ENCODE measurements at places on chromosomes 13 and 19.

GRCh38 chr19:47130120-47130588, 481 bp upstream of the SAE1 start:
- DNase-seq: no peak

- no peak for DNase-seq
Observed at GRCh38 chr13:66661336-66661735, 568.8 kb downstream of the PCDH9 start.

GRCh38 chr19:4013886-4014540, 6.5 kb downstream of the PIAS4 start:
- DNase-seq: no peak

DNA sequence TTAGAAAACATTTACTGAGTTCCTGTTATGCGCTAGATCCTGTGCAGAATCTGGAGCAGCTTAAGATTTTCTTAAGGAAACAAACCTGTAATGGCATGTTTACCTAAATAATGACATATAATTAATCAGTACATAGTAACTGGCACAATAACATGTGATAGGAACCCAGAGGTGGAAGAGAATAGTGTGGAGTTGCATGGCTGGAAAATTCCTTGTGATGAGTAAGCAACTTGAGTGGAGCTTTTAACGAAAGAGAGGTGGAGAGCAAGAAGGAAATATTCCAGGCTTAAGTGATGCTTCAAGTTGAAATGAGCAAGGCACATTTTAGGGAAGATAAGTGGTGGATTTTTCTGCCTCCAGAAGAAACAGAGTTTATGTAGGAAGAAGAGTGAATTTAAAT, 9.2 kb upstream of the GPC5 start:
- DNase-seq: no peak

GRCh38 chr13:53847502-53847901, 818.9 kb downstream of the OLFM4 start:
- DNase-seq: no peak

DNA sequence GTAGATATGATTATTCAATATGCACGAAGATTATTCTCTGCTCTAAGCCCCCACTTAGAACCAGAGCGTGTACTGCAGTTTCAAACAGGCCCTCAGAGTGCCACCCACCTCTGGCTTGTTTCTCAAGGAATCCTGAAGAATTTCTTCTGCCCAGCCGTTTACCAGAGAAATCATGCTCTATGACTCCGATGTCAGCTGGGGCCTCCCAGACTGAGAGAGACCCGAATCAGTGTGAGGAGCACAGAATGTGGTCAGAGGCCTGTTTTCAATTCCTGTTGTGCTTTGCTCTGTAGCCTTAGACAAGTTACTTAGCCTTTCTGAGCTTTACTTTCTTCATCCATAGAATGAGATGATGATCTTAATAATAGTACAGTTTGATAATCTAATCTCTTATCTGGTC, 5.5 kb downstream of the PNMA8C start:
- DNase-seq: no peak

- DNase-seq: peak; percentile 53
Observed at GRCh38 chr13:41411522-41411921, 45.8 kb upstream of the RGCC start.

DNA sequence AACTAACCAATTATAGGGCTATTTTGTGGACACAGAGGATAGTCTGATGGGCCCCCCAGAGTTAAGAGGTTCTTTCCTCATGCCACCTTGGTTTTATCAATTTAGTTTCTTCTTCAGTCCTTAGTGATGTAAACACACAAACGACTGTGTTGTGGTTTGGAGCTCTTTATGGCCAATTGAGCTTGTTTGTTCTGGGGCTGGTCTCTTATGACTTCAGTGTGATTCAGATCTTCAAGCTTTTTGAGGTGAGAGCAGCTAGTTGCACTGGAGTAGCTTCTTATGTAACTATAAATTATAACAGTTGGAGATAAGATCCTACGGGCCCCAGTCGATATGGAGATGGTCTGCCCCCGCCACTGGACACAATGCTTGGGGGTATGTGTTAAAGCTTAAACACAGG, 22.0 kb upstream of the GJB6 start:
- DNase-seq: no peak

- no peak for DNase-seq
Observed at GRCh38 chr13:113293686-113294085, 3.4 kb upstream of the LAMP1 start.

GRCh38 chr13:30560212-30560611, 57.5 kb upstream of the USPL1 start:
- DNase-seq: no peak

DNA sequence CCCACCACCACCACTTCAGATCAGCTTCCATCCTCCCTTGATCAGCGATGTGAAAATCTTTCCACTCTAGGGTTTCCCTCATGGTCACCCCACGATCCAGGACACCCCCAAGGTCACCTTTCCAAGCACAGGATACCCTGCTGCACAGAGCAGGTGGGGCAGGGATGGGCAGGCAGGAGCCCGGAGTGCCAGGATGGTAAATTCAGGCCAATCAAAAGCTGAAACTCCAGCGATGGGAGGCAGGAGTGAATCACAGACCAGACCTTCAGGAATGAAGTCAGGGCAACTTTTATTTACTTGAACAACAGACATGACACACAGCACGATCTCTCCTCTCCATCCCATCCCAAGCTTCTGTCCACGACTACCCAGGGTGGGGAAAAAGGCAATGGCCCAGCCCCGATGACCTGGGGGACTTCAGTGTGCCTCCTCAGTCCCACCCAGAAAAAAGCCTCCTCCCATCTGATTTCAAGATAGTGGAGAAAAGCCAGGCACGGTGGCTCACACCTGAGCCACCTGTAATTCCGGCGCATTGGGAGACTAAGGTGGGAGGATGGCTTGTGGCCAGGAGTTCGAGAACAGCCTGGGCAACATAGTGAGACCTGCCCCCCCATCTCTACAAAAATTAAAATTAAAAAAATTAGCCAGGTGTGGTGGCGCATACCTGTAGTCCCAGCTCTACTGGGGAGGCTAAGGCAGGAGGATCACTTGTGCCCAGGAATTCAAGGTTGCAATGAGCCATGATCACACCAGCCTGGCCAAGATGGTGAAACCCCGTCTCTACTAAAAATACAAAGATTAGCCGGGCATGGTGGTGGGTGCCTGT, 39.2 kb downstream of the ZSWIM4 start:
- no peak for DNase-seq

DNA sequence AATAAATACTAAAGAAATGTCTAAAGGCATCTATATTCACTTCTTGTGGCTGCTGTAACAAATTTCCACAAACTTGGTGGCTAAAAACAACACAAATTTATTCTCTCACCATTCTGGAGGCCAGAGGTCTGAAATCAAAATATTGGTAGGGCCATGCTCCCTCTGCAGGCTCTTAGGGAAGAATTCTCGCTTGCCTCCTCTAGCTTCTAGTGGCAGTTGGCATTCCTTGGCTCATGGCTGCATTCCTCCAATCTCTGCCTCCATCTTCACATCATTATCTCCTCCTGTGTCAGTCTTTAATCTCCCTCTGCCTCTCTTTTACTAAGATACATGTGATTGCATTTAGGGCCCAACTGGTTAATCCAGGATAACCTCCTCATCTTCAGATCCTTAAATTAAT, 54.1 kb upstream of the RFXAP start:
- no peak for DNase-seq

- DNase-seq: peak; percentile 92
Observed at GRCh38 chr13:23888658-23889614, at the start of gene MIPEP. MIPEP (minus strand) TSS chr13:23889400; CDS start chr13:23889320, 80 bp downstream.

GRCh38 chr13:20714563-20715329, 11.2 kb downstream of the IL17D start:
- DNase-seq: no peak

DNA sequence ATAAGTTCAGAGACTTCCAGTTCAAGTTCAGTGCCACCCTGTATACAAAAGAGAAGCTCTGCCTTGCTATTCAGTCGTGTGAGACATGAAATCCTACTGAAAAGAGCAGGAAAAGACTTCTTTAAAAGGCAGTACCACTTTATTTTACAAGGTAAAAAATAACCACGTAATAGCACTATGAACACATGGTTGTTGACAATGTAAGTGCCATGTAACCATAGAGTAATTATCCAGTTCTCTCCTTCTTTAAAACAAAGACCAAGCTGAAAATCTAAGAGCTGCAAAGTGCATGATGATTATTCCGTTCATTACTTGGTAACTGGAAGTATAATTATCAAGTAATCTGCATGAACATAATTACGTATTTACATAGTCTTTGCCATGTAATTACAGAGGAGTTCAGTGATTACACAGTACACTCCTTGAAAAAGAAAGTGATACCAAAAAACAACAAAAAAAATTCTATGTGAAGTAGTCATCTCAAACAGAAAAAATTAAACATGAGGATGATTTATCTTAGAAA, 288.7 kb downstream of the EFNB2 start:
- DNase-seq: no peak

- no peak for DNase-seq
Observed at GRCh38 chr13:73089213-73089612, 30.4 kb downstream of the KLF5 start.

DNA sequence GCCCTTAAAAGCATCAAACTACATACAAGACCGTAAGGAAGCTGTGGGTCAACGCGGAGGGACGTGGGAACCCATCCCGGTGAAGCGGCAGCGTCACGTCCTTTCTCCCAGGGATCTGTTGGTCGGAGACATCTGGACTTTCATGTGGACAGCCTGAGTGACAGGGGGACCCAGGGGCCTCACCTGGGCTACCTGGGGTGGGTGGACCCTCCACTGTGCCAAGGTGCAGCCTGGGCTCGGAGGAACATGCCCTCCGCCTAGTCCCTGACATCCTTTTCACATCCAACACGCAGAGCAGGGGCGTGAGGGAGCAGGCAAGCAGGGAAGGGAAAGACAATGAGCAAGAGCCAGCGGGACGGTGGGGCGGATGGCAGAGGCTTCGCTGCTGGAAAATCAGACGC, 13.8 kb upstream of the GARIN5A start:
- no peak for DNase-seq
